ENCODE measurements at places on chromosomes 3 and 15. TPM values are rescaled to one million over a fixed set of nuclear protein-coding genes. Genes with fewer than 3 reads are reported as not detected.

CDHR4 gene
- not detected for total RNA-seq

LRRC2 gene
- not detected for total RNA-seq

- DNase-seq = no peak
Measured at GRCh38 chr3:5430701-5431100, 243.2 kb downstream of the EDEM1 start.

MUC13 gene
- total RNA-seq = not detected

FGF12 gene
- 32.5 TPM for total RNA-seq

C3orf85 gene
- total RNA-seq = not detected

DNA sequence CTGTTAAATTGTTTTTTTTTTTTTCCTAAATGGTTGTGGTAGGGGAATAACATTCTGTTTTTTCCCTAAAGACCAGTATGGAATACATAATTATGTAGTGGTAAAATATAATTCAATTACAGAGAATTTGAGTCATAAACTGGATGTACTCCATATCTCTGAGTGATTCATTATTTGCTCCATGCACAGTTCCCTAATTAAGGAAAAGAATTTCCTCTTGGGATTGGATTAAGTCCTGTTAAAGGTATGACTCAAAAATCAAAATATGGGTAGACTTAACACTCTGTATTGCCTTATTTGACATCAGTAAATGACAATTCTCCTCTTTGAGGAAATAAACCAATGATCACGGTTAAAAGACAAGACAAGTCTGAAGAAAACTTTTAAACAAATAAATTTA is 78.0 kb upstream of the KCNH8 start:
- no peak for DNase-seq

TTLL13 gene
- total RNA-seq = not detected

CLSTN2 gene
- not detected for total RNA-seq

DNA sequence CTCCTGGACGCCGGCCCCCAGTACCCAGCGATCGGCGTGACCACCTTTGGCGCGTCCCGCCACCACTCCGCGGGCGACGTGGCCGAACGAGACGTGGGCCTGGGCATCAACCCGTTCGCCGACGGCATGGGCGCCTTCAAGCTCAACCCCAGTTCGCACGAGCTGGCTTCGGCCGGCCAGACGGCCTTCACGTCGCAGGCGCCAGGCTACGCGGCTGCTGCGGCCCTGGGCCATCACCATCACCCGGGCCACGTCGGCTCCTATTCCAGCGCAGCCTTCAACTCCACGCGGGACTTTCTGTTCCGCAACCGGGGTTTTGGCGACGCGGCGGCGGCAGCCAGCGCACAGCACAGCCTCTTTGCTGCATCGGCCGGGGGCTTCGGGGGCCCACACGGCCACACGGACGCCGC is 956 bp downstream of the ZIC1 start:
- no peak for DNase-seq

DNA sequence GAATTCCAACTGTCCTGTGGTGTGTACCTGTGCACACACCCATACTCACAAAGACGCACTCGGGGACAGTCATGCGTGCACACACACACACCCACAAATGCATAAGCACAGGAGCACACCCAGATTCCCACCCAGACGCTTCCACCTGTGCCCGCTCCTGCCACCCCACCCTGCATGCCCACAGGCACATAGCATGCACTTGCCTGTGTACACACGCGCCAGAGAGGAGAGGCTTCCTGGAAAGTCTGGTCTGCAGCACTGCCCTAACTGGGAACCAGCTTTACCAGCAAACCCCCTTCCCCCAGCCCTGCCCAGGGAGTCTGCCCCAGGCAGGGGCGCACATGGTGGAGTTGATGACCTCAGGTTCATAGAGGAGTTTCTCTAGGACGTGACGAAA is 246.2 kb downstream of the UACA start:
- DNase-seq = no peak

CCDC54 gene
- total RNA-seq = not detected

THPO gene
- not detected for total RNA-seq

GRCh38 chr3:53150247-53151085 is 10.5 kb upstream of the PRKCD start:
- no peak for DNase-seq

RSL24D1 gene
- total RNA-seq = 237 TPM

DNA sequence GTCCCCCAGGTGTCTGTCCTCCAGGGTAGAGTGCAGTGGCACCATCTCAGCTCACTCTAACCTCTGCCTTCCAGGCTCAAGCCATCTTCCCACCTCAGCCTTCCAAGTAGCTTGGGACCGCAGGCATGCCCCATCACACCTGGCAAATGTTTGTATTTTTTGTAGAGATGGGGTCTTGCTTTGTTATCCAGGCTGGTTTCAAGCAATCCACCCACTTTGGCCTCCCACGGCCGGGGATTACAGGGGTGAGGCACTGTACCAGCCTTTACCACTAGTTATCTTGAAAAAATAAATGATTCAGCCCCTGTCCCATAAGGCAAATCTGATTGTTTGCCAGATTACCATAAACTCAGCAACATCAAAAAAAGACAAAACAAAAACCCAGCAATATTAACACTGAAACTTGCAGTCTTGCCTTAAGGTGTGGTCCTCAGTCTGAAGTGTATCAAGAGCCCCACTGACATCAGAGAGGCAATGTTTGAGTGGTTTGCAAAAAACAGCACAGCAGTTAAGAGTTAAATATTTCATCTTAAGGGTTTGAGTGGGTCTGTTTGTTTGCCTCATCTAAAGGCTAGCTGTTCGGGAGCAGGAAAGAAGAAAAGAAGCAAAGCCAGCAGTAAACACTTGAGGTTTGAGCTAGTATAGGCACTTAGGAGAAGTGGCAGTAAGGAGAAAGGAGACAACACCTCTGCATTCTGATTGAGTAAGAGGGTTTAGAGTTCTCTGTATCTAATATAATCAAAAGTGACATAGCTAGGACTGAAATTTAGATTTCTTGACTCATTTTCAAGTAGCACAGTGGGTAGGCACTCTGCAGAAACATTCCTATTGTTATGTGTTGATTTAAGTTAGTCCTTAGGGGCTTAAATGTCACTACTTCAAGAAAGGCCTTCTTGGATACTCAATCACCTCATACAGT is 26.3 kb upstream of the EDEM1 start:
- no peak for DNase-seq

HHATL gene
- not detected for total RNA-seq

DNA sequence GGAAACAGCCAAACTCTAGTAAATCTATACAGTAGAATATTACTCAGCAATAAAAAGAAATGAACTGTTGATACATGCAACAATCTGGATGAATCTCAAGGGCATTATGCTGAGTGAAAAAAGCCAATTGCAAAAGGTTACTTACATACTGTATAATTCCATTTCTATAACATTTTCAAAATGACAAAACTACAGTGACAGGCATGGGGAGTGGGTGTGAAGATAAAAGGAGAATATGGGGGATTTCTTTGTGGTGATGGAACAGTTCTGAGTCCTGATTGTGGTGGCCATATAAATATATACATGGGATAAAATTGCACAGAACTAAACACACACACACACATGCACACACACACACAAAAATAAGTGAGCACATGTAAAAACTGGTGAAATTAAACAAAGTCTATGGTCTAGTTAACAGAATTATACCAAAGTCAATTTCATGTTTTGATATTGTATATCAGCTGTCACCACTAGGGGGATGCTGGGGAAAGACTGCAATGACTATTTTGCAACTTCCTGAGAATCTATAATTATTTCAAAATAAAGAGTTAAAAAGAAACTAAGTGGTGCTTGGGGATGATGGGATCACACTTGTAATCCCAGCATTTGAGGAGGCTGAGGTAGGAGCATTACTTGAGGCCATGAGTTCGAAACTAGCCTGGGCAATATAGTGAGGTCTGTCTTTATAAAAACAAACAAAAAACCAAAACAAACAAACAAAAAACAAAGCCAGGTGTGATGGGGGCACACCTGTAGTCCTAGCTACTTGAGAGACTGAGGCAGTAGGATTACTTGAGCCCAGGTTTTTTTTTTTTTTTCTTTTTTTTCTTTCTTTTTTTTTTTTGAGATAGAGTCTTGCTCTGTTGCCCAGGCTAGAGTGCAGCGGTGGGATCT is 66.0 kb downstream of the SPTSSB start:
- peak; percentile 32 for DNase-seq

CCRL2 gene
- total RNA-seq = not detected

GRCh38 chr15:87901926-87902690 is 354.4 kb downstream of the NTRK3 start:
- no peak for DNase-seq

- no peak for DNase-seq
Measured at GRCh38 chr3:41848753-41849574, 112.9 kb downstream of the ULK4 start.

DNA sequence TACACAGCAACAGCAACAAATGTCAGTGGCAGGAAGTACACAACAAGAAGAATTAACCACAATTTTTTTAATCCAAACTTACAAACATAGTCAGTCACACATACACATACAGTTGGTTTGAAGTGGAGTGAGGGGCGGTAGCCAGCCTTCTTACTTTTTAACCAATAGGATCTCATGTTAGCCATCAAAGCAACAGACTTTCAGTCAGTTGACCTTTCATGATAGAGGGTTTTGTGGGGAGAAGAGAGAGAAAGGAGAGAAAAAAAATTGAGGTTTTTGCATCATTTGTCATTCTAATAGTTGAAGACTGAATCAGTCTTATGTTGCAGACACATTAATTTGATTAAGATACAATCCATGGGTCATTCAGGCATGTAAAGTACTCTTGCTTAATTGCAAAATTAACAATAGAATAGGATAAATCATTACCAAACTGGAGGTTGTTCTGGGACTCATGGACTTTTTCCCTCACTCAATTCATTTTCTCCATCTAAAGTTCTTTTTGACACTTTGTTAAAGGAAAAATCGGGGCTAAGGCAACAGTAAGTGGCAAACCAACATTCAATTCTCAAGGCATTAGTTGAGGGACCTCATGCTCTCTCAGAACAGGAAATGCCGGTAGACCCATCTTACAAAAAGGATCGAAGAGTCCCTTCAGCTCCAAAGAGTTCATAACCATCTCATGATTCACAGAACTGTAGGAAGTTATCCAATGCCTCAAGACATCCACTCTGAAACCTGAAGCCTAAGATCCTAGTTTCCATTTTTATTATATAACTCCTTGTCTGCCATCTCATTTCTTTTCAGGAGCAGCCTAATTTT is 159.5 kb upstream of the LPP start:
- no peak for DNase-seq

- no peak for DNase-seq
Measured at GRCh38 chr3:41041462-41041861, 157.8 kb upstream of the CTNNB1 start.

DNA sequence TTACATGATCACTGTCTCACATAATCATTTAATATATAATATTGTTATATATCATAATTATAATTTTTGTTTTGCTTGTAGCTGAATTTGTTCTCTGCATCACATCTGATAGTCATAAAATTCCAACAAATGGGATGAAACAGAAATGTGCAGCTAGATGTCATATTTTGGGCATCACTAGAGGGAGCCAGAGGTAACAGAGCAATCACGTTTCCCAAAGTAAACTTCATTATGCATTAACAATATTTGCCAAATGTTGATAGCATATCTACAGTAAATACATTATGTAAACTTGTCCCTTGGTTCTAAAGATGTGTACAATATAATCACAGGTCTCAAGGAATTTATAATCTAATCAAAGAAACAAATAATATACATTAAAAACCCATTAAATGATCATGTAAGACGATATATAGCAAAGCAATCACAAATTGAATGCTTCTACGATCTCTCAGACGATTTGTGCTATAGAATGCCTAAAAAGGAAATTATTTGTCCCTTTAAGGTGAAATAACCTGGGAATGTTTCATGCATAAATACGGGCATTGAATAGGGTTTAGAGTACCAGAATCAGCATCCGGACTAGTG is 234.2 kb upstream of the MCTP2 start:
- peak; percentile 55 for DNase-seq

GRCh38 chr3:17292556-17292955 is 407.8 kb downstream of the PLCL2 start:
- peak; percentile 13 for DNase-seq

- no peak for DNase-seq
Measured at GRCh38 chr15:41512940-41513505, 604 bp downstream of the LTK start.

GRCh38 chr15:34206011-34206410 is 3.9 kb downstream of the KATNBL1 start:
- DNase-seq = no peak

RAD51 gene
- total RNA-seq = 5.1 TPM

DNA sequence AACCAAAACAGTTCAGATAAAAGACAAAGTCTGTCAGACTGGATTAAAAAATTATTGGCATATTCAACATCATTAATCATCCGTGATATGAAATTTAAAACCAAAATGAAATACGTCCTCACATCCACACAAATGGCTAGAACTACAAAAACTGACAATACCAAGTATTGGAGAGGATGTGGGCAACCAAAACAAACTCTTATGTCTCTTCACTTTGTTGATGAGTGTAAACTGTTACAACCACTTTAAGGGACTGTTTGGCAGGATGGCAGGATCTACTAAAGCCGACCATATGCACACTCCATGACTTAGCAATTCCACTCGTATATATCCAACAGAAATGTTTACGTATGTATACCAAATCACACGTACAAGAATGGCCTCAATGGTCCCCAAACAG is 24.8 kb upstream of the C15orf40 start:
- DNase-seq = no peak

Data from SK-MEL-5 (cell line).